ENCODE measurements at places on chromosomes 5 and 9.

GRCh38 chr5:50445296-50445949 lies 4.3 kb upstream of the EMB start:
- DNase-seq: no peak

DNA sequence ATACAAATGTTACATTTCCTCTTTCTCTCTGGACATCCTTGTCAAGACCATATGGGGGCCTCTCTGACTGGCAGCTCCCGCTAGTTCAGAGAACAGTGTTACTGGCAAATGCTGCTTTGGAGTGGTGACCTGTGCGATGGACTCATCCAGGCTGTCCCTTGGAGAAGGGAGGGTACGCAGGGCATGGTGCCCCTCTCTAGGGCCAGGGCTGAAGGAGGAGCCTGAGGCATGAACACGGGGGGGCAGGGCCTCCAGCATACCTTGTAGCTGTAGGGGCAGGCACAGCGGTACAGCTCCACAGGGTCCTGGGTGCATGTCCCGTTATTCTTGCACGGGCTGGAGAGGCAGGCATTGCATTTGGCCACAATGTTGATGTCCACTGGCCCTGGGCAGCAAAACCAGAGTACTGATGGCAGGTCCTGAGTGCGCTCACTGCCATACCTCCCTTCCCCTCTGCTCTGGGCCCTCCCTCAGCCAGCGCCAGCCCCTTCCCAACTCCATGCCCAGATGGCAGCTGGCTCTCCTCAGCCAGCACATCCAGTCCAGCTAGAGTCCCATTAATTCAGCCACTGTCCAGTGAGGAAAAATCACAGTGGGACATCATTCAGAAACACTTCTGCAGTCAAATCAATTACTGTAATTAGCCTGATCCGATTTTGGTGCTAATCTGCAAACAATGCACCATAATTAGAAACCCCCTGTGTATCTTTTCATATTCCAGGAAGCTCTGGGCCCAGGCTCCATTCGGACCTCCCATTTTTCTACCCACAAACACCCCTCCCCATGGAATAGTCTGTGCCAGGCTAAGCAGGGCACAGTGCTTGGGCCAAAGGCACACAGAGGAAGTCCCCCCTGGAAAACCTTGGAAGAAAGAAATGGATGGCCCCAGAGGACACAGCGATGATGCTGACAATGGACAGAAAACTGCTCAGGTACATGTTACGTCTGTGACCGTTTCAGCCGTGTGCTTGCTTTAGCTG lies 128.8 kb upstream of the PANK3 start:
- DNase-seq: peak; percentile 35

GRCh38 chr5:176542135-176542595 lies 5.0 kb upstream of the RNF44 start:
- DNase-seq: no peak

DNA sequence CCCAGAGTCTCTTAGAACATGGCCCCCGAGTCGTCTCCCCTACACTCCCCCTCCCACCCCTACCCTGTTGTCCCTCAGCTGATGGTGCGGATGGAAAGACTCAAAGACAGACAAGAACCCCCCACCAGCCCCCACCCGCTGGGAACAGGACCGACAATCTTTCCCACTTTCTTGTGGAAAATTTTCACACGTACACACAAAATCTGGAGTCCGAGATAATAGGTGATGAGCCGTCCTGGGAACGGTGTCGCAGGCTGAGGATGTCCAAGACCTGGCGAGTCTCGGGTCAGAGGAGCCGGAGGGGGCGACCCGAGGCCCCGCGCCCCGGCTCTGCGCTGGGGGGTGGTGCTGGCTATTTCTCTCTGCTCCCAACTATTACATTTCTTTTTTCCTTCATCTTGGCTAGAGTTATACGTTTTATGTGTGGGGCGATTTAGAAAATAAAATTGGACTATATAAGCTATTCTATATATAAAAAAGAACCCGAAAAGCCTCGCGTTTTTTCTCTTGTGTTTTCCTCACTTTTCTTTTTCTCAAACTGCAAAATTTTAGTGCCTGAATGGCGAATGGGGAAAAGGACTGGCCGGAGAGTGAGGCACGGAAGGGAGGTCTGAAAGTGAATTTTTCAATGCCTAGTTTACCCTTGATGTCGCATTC lies 188.8 kb downstream of the MEF2C start:
- DNase-seq: no peak

DNA sequence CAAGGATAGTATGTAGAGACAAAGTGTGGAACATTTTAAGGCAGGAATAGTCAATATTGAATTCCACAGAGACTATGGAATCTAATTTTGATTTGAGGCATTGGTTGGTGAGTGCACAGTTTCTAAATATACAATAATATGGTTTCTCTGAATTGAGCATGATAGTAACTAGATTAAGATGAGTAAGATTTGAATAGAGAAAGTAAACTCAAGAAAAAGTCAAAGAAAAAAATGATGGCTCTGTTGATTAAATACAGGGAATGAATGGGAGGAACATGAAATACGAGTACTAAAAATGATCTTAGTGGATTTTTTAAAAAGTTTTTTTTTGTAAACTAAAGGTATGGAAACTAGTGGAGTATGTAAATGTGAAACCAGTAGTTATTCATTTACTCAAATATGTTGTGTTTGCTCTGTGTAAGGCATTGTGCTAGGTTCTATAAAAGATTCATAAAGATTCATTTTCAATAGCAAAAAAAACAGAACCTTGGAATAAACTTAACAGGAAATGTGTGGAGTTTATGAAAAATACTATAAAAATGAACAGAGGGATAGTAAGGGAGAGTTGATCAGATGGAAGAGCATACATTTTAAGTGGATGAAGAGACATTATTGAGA lies 101.2 kb downstream of the ZCCHC7 start:
- no peak for DNase-seq

DNA sequence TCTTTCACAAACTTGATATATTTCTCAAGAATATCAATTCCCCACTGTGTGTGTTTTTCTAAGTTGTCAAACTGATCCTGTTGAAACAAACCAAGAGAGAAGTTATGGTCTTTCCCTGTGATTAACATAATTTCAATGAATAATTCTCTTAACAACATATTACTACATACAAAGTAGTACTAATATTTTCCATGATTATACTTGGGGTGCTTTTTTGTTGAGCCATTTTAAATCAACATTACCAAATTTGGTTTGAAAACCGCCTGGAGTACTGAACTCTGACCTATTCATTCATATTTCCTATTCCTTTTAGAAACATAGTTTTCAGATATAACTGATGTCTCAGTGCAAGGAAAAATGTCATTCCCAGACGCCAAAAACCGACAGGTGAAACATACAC lies 48.1 kb downstream of the FNBP1 start:
- no peak for DNase-seq

DNA sequence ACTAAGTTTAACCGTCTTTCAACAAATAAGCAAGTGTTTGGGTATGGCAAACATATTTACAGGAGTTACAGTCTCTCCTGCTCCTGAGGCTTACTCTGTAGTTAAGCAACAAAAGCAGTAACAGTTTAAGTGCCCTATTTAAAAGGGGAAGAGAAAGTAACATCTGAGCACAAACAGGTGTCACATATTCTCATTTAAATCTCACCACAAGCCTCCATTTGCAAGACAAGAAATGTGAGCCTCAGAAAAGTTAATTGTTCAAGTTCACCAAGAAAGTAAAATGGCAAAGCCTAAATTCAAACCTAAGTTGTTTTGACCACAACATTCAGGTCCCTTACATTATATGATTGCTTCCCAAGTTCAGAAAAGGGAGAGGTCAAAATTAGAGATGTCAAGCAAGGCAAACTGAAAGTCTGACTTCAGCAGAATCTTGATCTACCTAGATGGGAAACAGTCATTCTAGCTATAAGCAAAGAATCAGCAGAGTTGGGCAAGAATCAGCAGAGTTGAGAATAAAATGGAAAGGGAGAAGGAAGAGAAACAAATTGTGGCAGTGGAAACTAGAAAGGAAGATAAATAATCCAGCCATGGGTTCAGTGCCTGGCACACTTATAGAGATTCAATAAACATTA lies 93.4 kb downstream of the STRBP start:
- DNase-seq: no peak

DNA sequence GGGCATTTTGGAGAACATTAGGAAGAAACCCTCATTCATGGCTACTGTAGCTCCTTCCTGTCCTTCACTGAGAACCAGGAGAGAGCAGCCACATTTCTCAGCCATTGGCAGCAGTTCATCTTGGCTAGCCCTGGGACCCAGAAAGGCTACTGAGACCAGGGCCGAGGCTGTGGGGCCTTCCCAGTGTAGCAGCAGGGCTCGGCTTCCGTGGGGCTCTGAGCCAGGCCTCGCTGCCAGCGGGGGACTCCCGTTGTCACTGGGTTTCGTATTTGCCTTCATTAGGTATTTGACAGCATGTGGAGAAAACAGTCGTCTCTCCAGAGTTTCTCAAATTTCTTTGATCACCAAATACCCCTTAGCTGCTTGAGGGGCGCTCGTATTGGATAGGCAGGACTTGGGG lies 37.3 kb upstream of the PRDM12 start:
- DNase-seq: peak; percentile 28

Data from spinal cord (tissue), 10 donors.